ENCODE measurements at places on chromosomes 6 and 20.

- no peak for ATAC-seq
These were observed 30.2 kb upstream of the CST7 start for GRCh38 chr20:24918579-24919566.

- ATAC-seq = no peak
These were observed 41.4 kb downstream of the PHACTR3 start for GRCh38 chr20:59645761-59646171.

- ATAC-seq = no peak
These were observed 16.8 kb upstream of the NAA20 start for GRCh38 chr20:20000211-20000968.

DNA sequence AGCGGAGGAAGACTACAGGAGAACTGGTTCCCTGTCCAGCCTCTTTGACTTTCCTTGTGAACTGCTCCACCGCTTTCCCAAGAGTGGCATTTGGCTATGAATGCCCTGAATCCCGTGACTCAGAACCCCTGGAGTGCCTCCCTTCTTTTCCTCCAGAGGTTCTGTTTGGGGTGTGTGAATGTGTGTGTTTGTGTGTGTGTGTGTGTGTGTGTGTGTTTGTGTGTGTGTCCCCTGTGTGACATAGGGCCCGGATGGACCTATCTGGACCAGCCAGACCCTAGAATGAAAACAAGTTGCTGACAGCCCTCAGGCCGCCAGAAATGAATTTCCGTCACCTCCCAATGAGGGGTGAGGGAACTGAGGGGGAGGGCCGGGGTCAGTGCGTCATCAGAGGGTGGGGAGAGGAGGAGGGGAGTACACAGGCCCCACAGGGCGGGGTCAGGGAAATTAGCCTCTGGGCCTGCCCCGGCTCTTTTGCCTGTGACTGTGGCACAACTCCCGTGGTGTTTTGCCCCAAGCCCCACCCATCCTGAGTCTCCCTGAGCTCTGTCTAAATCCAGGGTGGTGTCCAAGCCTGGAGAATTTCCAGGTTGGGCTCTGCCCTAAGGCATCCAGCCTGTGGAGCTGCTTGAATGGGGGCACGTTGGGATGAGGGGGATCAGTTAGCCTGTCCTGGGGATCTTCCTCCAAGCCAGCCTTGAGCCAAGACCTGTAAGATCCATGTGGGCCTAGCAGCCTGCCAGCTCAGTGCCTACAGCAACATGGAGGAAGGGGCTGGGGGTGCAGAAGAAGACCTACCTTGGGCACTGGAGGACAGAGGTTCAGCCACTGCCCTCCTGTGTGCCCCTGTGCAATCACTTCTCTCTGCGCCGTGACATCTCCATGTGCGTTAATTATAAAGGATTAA, 15.2 kb upstream of the MRPS18A start:
- ATAC-seq = peak; percentile 72

- ATAC-seq = no peak
These were observed 51.0 kb downstream of the OR2B6 start for GRCh38 chr6:28008053-28008452.

DNA sequence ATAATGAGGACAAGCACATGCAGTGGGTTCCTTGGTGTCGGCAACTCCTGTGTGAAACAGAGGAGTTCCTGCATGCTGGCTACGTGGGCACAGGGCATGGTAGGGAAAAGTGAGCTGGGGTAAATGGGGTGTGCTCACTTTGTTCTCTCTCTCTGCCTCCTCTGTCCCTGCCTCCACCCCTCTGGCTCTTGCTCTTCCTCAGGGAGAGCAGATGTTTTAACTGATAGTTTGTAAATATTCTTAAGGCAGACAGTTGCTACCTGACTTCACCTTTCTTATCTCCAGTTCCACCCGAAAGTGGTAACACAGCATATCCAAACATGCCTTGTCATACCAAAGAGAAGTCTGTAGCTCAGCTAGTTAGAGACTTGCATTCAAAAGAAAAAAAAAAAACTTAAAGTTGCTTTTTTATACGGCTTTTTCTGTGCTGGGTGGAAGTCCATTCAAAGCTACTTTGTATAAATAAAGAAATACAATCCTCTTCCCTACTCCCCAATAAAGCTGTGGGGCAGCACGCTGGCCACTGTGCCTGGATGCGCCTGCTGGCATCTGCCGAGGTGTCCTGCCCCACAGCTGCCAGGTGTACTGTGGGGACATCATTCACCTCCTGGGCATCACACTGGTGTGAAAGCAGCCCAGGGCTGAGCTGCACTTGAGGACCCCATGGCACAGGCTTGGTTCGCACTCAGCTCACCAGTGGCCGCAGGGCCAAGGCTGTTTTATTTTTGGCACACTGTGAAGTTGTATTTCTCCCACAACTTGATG, 93.6 kb downstream of the FOXC1 start:
- ATAC-seq = no peak

DNA sequence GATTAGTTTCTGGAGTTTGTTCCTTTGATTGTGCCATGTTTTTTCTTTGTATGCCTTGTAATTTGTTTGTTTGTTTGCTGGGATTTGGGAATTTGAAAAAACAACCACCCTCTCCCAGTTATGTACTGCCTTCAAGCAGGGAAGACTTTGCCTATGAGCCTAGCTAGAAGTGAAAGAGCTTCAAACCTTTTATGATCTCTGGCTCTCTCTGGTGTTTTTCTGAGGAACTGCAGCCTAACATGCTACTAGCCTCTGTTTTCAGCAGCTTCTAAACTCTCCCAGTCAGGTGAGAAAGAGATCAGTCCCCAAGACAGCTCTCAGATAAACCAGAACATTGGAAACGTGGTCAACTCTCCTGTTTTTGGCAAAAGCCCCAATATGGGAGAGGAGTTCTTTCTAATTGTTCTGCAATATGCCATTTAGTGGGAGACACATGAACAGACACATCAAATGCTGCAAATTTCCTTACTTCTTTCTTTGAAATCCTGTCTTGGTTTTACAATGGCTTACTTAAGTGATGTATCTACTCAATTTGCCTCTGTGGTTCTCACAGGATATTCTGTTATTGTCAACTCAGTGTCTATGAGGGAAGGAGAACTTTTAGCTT, 58.9 kb upstream of the SERINC1 start:
- ATAC-seq = peak; percentile 74

Measured in stimulated activated memory B cell treated with anti-CD40 and anti-IgM and Interleukin-4, amounts not matched to agents 10 μg/mL and 1 μg/mL and 100 μg/mL, for 72 hours (primary cell).